ENCODE measurements at places on chromosomes 7 and 10.

DNA sequence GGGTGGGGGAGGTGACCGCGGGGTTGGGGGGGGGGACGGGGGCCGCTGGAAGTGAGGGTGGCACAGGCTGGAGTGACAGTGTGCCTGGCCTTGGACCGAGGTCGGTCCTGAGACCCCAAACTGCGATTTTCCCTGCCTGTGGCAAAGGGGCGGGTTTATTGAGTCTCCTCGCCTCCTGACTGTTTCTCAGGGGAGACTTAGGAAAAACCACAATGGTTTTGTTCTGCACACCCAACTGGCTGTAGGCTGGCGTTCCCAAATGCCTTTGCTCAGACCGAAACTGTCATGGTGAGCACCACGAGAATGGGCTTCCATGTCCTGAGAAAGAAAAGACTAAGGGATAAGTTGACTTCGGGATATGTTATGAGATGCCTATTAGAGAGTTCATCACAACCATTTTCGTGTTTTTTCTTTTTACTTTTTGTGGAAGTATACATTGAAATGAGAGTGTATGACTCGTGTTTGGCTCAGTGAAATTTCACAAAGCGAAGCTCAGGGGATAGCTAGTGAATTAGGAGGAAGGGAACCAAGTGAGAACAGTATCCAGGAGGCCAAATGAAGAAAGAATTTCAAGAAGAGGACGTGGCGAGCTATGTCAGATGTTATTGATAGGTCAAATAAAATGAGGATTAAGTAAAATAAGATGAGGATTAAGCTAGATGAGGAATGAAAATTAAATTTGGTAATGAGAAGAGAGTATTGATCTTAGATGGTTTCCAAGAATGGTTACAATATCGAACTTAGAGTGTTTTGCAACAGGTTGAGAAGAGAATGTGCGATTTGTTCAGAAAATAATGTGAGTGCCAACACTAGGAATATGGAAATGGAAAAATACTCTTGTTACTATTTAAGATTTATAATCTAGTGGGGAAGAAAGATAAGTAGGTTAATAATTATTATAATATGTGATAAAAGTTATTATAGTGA, 918 bp downstream of the NET1 start:
- peak; percentile 84 for DNase-seq

DNA sequence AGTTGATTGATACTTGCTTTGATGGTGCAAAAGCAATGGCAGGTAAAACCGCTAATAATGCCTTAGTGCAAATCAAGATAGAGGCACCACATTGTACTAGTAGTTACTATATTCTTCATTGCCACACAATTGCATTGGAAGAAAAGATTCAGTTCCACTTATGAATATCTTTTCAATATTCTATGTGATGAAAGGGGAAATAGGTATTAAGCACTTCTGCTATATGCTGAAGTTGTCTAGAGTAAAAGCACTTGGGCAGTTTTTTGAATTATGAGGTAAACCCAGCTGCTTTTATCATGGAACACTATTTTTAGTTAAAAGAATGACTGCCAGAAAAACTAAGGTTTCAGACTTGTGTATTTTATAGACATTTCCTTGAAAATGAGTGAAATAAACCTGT, 15.5 kb downstream of the ENTPD7 start:
- no peak for DNase-seq

DNA sequence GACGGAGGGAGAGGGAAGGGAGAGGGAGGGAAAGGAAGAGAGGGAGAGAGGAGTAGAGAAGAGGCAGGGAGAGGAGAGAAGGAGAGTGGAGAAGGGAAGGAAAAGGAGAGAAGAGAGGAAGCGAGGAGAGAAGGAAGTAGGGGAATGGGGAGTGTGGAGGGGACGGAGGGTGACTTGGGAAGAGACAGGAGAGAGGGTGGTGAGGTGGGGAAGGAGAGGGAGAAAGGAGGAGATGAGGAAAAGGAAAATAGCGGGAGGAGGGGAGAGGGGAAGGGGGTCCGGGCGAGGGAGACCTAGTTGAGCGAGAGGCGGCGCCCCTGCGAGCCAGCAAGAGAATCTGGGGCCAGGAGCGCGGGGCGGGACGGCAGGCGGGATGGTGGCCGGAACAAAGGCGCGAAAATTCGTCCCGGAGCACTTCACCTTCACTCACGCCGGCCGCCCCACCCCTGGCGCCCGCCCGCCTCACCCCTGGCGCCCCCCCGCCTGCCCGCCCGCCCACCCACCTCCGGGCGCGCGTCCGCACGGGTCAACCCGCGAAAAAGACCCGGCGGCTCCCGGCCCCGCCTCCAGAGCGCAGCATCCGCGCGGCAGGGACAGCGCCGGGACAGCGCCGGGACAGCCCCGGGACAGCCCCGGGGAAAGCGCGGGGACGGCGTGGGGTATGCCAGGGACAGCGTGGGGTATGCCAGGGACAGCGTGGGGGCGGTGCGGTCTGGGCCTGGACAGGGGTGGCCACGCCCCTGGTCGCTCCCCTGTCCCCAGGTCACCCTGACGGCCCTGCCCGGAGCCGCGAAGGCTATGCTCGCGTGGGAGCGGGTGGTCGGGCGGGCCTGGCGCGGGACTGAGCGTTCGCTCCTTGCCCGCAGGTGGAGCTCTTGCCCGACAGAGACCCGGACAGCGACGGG, 4.2 kb downstream of the VSTM2A start:
- DNase-seq, result no peak

GRCh38 chr7:21542891-21543527, at the start of gene DNAH11:
Gene DNAH11, plus strand, starts transcription at chr7:21543039. Its CDS starts 207 bp downstream, at chr7:21543246.
- peak; percentile 38 for DNase-seq

- DNase-seq, result no peak
These were observed 157.1 kb upstream of the CHST15 start for GRCh38 chr10:124250506-124250905.

DNA sequence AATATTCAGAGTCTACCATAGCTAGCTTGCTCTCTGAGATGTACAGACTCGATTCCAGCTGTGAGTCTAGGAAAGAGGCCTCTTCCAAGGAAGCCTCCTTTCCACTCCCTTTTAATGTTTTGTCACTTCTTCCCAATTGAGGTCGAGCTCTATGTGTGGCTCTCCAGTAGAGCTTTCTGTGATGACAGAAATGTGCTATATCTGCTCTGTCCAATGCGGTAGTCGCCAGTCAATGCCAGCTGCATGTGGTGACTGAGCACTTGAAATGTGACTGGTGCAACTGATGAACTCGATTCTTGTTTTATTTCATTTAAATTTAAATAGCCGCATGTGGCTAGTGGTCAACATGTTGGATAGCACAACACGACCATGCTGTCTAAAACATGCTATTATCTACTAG, 387.0 kb upstream of the NRP1 start:
- DNase-seq, result no peak

DNA sequence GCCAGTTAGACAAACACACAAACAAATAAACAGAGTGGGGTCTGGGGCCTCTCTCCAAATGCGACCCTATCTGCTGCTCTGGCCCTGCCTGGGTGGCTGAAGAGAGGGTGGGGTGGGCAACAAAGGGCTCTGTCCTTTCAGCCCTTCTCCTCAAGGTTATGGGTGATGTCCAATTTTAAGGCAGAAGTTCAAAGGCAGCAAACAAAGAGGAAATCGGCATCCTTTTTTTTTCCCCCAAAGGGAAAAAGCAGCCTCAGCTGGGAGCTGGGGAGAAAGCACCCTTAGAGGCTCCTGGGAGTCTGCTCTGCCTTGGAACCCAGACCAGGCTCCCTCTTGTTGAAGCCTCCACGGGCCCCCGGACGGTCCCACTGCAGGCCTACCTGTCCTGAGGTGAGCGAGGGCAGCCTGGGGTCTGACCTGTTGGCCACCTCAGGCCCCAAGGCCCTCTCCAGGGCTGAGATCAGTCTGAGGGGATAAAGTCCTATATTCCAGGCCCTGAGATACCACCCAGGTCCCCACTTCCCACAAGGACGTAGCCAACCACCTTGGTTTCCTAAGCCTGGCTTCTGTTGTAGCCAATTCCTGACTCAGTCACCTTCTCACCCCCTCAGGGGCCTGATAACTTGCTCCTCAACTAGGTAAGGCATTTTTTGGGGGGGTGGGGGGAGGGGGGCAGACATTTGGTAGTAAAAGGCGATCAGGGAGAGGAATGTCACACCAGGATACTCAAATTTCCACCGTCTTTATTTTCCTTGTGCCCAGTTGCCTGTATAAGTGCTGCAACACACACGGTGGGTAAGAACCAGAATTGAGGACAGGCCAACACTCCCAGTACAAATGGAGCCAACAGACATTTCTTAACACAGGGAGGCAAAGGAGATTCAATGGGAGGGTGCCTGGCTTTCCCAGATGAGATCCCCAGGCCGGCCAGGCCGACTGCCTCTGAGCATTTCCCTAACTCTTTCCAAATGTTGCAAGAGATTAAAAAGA, 4.3 kb downstream of the HOXA11 start:
- no peak for DNase-seq

DNA sequence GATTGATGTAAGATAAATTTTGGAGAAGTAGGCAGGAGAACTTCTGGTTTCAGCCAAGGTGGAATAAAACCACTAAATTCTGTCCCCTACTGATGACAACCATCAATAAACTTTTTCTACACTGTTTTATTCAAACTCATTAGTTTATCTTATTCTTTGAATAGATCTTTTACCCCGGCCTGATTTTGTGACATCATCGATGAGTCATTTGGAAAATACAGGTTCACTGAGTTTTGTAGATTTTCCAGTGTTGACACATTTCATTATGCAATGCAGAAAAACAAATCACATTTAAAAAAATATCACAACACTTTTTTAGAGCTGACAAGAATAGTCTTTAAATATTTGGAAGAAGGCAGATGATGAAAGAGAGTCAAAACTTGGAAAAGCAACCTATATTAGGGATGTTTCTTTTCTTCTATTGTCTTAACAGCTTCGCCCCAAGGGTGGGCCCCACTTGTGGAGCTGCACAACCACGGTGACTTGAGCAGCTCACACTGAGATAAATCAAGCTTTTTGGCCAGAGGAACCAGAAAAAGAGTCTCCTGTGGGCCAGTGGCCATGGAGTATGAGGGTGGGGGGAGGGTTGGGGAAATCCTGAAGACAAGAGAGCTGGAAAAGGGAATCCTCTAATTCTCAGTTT, 112.8 kb downstream of the PTEN start:
- DNase-seq, result peak; percentile 52

GRCh38 chr7:1152492-1152891, 7.5 kb downstream of the ZFAND2A start:
- DNase-seq, result no peak

GRCh38 chr10:59674215-59674836, 35.3 kb downstream of the SLC16A9 start:
- peak; percentile 70 for DNase-seq

GRCh38 chr10:95517536-95518454, 43.4 kb downstream of the SORBS1 start:
- peak; percentile 6 for DNase-seq

DNA sequence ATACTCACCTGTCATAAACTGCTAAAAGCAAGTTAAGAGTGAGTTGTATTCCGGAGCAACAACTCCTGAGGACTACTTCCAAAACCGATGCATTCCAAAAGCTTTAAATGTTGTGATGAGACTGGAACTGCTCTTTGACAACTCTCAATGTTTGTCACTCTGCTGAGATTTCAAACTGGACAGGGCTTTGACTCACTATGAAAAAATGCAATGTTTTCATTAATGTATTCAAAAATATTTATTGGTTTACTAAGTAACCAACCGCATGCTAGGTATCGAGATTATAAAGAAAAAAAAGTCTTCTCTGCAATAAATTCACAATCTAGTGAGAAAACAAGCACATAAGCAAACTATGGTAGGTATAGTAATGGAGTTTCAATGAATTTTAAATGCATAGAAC, 107.9 kb upstream of the GNAI1 start:
- no peak for DNase-seq

DNA sequence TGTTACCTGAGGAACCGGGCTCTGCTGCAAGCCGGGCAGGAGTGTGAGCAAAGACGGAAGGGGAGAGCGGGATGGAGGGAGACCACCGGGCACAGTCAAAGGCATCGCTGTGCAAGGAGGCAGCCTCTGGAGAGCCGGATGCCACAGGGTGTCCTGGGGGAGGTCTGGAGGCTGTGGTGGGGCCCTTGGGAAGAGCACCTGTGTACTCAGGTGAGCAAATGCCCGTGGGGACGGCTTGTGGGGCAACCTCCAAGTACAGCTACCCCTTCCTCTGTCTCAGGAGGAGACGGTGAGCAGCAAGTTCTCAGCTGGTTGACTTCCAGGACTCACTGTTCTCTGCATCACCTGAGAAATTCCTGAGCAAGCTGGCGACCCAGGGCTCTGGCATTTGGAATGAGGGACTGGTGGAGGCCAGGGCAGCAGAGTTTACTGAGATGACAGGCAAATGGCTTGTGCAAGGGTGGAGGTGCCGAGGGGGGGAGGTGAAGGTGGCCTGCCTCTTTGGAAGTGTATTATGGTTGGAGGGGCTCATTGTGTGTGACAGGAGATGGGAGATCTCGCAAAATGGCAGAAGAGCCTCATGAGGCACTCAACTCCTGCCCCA, 345.2 kb upstream of the SHH start:
- no peak for DNase-seq

DNA sequence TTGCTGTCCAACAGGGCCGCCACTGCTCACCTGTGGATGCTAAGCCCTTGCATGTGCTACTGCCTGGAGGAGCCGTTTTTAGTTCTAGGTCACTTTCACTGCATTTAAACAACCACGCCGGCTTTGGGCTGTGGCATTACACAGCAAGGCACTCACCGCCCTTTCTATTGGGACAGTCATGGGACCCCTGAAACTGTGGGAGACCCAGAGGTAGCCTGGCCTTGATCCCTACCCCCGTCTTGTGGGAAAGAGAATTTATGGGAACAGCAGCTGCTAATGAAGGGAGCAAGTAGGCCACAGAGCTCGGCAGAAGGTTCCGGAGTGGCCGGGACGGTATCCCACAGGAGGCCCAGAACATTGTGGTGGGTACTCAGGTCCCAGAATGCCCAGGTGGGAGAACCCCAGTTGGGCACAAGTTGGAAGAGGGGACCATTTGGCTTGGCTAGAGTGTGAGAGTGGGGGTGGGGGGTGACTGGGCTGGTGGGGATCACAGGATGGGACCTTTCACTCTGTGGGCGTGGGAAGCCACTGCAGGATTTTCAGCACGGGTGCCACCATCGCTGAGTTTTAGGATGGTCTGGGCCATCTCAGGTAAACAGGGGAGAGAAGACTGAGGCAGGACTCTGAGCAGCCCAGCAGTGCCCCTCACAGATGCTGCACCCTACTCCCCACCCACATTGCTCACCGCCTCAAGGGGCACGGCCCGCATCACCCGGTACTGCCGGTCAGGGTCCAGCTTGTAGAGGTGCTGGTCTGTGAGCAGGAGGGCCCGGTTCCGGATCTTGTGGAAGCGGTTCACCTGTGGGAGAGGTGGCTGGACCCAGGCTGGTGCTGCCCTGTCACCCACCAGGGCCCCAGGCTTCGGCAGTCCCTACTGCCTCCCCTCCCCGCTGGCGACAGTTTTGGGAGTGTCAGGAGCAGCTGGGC, 15.2 kb downstream of the MYO1G start:
- DNase-seq, result no peak

- DNase-seq, result no peak
These were observed 42.4 kb downstream of the COL17A1 start for GRCh38 chr10:104043185-104043830.

GRCh38 chr10:4129866-4130477, 345.0 kb upstream of the KLF6 start:
- no peak for DNase-seq

DNA sequence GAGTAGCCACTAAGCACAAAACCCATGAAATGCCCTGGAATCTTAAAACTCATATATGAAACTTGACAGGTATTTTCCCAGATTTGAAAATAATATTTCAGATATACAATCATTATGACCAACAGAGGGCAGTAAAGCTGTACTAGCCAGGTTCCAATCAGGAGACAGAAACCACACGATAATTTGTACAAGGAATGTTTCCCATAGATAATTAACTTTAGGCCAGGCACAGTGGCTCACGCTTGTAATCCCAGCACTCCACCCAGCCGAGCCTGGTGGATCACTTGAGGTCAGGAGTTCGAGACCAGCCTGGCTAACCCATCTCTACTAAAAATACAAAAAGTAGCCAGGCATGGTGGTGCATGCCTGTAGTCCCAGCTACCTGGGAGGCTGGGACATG, 31.0 kb upstream of the NUB1 start:
- DNase-seq, result no peak
